ENCODE measurements at places on chromosomes 12 and 14.

DNA sequence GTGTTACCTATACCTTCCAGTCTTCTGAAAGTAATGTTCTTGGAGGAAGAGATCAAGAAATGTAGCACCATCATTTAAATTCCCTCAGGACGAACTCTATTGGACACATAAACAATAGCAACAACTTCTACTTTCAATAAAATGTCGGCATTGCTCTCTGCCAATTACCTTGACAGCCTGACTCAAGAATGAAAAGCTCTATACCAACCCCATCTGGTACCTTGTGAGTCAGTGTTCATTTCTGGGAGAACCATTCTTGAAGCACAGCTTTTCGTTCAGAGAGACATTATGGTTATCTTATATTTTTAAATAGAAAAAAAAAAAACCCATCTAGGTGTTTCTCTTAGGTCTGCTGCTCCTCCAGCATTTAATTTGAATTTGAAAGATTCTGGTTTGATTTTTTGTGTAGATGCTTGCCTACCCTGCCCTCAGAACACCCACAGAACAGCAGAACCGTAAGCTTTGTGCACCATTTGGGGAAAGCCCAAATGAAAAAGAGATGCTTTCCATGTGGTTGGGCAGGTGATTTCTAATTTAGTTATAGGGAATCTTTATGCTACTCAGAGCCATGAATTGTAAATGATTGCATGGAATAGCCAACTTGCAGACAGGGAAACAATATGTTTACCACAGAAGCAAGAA, 156.0 kb downstream of the SAMD4A start:
- peak; percentile 34 for DNase-seq

GRCh38 chr14:54529811-54530210, 20.1 kb downstream of the CGRRF1 start:
- no peak for DNase-seq

DNA sequence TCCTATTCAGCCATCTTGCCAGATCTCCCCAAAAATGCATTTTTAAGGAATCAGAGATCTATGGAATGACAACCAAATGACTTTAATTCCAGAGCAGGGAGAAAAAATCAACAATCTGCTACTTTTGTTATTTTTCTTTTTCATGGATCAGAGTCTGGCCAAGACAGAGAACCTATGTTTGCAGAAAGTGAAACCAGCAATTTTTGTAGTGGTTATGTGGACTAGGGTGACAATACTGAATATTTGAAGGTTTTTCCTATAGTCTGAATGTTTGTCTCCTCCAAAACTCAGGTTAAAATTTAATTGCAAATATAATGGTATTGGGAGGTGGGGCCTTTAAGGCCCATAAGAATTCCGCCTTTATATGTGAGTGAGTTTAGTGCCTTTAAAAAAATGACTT, 30.9 kb downstream of the KLRK1 start:
- no peak for DNase-seq

GRCh38 chr12:30930641-30931040, 4.1 kb downstream of the TSPAN11 start:
- DNase-seq: no peak

GRCh38 chr14:60968671-60969070, 12.2 kb downstream of the TRMT5 start:
- no peak for DNase-seq

GRCh38 chr12:74365178-74365964, 172.3 kb upstream of the ATXN7L3B start:
- peak; percentile 24 for DNase-seq

DNA sequence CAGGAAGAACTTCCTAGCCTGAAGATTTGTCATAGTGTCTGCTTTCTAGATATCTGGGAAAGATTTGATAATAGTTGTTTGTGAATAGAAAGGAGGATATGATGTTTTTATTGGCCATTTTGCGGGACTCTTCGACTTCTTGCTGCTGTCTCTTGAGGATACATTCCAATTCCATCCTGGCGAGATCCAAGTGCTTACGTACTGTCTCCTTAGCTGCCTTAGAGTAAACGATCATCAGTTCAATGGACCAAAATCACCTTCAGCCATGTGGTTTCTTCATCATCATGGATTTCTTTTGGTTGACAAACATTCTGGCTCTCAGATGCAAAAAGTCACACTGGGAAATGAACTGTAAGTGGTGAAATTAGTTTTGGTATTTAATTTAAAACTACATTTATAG, 82.7 kb upstream of the SCN8A start:
- DNase-seq: no peak

DNA sequence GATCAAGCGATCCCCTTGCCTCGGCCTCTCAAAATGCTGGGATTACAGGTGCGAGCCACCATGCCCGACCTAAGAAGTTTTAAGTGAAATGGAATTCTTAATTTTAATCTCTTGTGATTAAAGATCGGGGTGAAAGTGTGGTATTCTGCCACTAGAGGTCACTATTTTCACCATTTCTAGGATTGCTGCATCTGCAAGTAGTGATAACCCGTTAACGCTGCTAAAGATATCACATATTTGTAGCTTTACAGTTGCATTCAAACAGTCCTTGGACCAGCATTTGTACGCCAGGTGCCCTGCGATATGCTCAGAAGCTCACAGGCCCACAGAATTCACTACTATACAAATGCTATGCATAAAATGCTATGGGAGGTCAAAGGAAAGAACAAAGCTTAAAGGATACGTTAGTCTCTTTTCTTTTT, 19.3 kb downstream of the CCDC62 start:
- peak; percentile 65 for DNase-seq

DNA sequence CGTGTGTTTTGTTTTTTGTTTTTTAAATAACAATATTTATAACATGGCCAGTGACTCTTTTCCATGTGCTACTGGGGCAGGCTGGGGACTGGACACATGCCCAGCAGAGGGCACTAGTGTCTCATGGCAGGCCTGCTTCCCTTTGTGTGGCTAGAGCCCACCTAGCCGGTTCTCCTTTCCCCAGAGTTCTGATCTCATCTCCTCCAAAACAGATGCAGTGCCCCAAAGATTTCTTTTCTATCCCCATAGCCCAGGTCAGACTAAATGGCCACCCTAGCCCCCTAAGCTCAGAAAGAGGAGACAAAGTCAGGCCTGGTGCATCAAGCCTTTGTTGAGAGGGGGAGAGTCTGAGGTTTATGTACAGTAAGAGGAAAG, 21.2 kb downstream of the PRPF40B start:
- DNase-seq: peak; percentile 69

DNA sequence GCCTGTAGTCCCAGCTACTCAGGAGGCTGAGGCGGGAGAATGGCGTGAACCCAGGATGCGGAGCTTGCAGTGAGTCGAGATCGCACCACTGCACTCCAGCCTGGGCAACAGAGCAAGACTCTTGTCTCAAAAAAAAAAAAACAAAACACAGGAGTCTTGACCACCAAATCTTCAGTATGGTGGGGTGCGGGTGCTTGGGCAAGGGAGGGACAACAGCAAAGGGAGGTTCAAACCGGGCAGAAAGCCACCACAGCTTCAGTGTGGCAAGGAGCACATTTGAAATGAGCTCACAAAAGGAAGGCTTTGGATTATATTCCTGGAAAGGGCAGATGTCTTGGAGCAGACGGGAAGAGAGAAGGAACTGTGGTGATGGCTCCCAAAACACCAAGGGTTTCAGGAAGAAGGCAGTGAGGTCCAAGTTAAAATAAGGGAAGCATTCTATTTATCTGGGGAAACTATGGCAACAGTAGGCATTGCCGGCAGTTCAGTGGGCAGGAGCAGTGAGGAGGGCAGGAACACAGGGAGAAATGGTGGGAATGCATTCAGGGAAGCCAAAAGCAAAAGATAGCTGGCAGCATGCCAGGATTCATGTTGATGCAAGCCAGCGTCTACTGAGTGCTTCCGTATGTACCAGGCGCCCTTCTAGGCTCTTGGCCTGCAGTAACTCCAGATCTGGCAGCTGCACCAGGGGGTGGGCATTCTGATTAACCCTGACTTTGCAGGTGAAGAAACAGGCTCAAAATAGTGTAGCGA, 51.0 kb upstream of the SRSF5 start:
- DNase-seq: peak; percentile 89

- no peak for DNase-seq
These were observed at the start of gene PPP1R36 for GRCh38 chr14:64549791-64550620. Gene PPP1R36 (plus strand): TSS chr14:64549961. CDS start chr14:64549998, 37 bp downstream.

GRCh38 chr12:75951399-75952278, 79.9 kb downstream of the PHLDA1 start:
- no peak for DNase-seq

GRCh38 chr12:26327975-26328644, 132.7 kb downstream of the SSPN start:
- DNase-seq: no peak

- DNase-seq: no peak
These were observed 5.2 kb downstream of the ZBTB42 start for GRCh38 chr14:104805941-104806624.

DNA sequence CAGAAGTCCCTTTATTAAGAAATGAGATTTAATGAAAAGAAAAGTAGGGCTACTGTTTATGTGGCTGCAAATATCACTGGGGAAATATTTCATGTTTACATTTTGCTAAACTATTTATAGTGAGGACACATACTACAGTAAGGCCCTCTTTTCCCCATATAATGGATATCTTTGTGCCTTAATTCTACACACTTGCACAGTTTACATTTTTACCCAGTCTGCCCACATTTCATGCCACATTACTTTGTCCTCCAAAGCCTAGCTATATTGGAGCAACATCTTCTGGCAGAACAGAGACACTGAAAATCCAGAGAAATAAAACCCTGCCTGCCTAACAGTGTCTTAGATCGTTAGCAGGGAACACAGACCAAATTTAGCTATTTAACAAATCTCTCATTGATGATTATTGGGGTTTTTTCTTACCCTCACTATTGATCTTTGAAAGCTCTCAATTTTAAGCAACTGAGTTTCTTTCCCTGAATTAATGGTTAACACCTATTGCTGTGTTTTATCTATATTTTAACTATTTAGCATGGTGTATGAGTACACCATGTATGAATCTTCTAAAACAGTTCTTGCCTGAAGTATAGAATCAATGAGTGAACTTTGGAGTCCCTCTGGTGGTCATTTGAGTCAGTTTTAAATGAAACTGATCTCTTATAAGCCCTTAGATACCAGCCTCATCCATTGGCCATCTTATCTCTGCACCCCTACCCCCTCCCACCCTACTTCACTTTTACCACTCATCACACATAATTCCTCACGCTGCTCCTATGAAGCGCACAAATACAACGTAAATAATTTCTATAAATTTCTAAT, 170.2 kb downstream of the BCAT1 start:
- DNase-seq: peak; percentile 5

GRCh38 chr12:19647806-19648556, 208.7 kb downstream of the AEBP2 start:
- no peak for DNase-seq

- no peak for DNase-seq
These were observed 594.0 kb downstream of the KCNH5 start for GRCh38 chr14:62451221-62451620.

DNA sequence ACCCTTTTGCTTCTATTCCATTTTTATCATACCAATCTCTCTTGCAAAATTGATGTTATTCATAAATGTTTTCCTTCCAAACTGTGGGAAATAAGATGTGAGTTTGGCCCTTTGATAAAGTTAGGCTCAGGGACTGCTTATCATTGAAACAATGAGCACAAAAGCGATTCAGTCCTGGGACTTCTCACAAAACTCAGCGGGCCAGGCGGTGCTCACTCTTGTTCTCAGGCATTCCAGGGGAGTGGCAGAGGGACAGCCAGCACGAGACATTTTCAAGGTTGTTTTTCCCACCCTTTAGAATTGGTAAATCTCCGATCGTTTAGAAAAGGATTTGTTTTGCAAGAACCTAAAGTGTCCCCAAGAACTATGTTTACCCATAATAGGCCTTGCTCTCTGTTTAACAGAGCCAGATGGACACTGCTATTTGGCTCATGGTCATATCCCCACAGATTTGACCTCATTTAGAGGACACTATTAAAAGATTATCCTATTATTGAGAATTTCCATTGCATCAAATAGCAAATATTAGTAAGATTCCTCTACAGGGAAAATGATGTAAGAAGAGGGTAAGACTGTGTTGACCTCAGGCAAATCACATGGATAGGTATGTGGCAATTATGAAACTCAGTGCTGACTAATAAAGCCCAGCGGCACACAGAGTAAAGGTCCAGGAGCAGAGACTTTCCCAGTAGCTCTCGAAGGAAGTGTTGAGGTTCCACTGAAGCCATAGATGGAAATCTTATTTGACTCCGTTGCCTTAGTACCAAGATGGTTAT, 102.7 kb upstream of the USP44 start:
- peak; percentile 85 for DNase-seq

DNA sequence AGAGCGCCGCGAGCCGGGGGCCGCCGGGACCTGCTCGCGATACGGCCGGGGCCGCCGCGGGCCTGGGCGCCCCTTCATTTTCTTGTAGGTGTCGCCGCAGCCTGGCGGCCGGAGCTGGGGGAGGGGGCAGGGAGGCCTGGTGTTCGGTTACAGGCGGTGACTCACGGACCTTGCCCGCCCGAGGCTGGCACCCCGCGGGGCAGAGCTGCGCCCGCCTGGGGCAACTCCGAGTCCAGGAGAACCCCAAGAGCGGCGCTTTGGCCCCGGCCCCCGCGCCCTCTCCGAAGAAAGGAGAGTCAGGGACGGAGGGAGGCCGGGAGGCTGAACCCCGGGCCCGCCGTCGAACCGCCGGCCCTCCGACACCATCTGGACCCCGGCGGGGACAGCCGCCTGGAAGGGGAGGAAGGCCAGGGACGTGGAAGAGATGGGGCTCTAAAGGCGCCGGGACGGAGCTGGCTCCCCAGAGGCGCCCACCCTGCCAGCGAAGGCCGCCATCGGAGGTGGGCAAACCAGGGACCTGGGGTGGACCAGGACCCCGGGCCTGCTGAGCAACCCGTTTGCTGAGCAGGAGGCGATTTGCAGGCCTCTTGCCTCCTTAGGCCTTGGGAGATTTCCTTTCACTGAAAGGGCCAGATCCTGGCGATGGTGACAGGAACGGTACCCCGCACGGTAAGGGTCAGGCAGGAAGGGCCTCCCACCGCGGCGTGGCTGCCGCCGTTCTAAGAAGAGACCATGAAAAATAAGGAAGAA, 843 bp upstream of the NUAK1 start:
- peak; percentile 62 for DNase-seq

DNA sequence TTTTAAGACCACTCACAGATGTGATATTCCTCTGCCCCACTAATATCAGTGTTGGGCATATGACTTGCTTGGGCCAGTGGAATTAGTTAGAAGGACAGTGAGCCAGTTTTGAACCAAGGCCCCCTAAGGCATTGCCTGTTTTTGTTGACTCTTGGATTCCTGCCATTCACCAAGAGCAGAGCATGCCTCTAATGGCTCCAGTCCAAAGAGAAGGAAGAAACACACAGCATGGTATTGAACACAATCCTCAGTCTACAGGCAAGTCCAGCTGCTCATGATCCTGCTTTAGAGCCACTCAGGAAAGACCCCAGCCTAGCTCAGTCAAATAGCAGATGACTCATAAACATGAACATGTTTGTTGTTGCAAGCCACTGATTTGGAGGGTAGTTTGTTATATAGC, 1201.5 kb downstream of the BCL11B start:
- DNase-seq: peak; percentile 6

DNA sequence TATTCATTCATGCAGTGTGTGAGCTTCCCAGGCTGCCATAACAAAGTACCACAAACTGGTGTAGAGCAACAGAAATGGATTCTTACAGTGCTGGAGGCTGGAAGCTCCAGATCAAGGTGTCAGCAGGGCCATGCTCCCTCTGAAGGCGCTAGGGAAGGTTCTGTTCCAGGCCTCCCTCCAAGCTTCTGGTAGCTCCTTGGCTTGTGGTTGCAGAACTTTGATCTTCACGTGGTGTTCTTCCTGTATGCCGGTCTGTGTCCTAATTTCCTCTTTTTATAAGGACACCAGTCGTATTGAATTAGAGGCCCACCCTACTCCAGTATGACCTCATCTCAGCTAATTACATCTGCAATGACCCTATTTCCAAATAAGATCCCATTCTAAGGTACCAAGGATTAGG, 3.1 kb downstream of the OTUB2 start:
- no peak for DNase-seq
